ENCODE measurements at places on chromosomes 7 and 10. TPM values are rescaled to one million over a fixed set of nuclear protein-coding genes. Genes with fewer than 3 reads are reported as not detected.

Gene PLAU
- 12.7 TPM for total RNA-seq

Gene ACSL5
- 7.0 TPM for total RNA-seq

Gene HMX2
- total RNA-seq = not detected

DNA sequence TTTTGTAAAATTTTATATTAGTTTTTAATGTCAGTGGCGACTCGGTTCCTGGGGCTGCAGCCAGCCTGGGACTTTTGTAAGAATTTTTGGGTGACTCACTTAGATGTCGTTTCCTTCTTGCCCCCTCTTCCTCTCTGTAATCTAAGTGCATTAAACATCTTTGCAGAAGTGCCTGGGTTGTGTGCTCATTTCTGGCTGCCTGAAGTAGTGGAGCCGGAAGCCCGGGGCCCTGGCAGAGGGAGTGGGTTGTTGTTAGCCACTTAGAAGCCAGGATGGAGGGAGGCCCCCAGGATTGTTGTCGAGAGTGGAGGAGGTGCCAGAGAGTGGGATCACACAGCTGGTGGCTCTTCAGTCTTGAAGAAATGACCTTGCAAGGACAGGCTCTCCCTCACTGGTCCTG is 11.0 kb upstream of the TRIM8 start:
- no peak for DNase-seq

GRCh38 chr7:729140-730000 is 2.3 kb upstream of the PRKAR1B start:
- no peak for DNase-seq

Gene SPDYE9
- not detected for total RNA-seq

GRCh38 chr7:2313450-2314208 is 612 bp downstream of the SNX8 start:
- peak; percentile 90 for DNase-seq

All from lower leg skin (tissue), 4 donors.